Epithelial cell of prostate (primary cell): ENCODE measurements at places on chromosomes 6 and 20.

- no peak for DNase-seq
Observed at GRCh38 chr20:5807431-5807830, 57.2 kb downstream of the SHLD1 start.

DNA sequence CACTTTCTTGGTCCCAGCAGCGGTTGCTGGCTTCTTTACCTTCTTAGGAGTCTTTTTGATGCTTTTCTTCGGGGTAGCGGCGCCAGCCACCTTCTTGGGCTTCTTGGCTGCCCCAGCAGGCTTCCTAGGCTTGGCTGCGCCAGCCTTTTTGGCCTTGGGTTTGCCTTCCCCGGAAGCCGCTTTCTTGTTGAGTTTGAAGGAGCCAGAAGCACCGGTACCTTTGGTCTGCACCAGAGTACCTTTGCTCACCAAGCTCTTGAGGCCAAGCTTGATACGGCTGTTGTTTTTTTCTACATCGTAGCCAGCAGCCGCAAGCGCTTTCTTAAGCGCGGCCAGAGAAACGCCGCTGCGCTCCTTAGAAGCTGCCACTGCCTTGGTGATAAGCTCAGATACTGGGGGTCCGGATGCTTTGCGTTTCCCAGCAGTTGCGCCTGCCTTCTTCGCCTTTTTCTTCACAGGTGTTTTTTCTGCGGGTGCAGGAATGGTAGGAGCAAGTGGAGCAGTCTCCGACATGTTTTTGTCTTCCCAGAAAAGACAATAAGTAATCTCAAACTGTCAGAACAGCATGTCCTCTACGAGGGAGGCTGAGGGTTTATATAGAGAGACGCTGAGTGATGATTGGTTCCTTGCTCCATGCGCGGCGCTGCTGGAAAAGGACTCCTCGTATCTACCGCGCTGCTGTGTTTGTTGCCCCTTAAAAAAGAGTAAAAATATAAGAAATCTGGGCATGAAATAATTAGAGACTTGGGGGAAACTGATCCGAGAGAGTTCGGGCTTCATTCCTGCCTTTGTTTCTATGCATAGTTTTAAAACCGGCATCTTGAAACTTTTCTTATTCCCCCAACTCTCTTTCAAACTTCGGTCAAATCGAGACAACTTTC lies 130.3 kb upstream of the BTN3A2 start:
- DNase-seq = no peak

GRCh38 chr6:56902641-56903464 lies 52.1 kb upstream of the BEND6 start:
- DNase-seq = no peak

- no peak for DNase-seq
Observed at GRCh38 chr6:151870375-151870774, 62.9 kb downstream of the ESR1 start.

GRCh38 chr6:137399881-137400443 lies 94.2 kb downstream of the OLIG3 start:
- DNase-seq = no peak
